ENCODE measurements at places on chromosomes 12 and 14. TPM values are rescaled to one million over a fixed set of nuclear protein-coding genes. Genes with fewer than 3 reads are reported as not detected.

Gene IGF1
- not detected for total RNA-seq

Gene SLCO1B1
- total RNA-seq, result 0.37 TPM

Gene IL26
- not detected for total RNA-seq

Gene TARBP2
- 69.0 TPM for total RNA-seq

DNA sequence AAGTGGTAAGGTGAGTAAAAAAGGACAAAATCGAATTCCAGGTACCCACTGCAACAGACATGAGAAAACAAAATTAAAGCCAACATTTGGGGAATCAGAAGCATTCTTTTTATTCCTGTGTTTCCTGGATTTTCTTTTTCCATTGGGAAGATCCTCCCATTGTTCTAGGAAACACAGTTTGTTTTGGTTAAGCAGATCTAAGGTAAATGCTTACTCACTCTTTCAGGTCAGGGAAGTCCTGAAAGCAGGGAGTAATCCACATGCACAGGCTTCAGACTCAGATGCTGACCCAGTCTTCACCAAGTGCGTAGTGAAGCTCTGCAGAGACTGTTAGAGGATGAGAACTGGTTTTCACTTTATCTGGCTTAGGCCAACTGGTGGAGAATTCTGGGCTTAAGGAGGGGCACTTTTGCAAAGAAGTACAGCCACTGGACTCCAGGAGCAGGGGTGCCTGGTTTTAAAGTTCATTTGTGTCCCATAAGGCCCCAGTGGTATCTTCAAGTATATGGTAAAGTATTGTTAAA lies 57.7 kb downstream of the RPAP3 start:
- peaks cover 14% of the 10 kb centered on the region for H3K4me1 ChIP-seq
- no peak overlapping the region for H3K4me3 ChIP-seq
- no peaks in the 10 kb centered on the region for H3K27me3 ChIP-seq
- H3K36me3 ChIP-seq, result peaks cover 15% of the 10 kb centered on the region

DNA sequence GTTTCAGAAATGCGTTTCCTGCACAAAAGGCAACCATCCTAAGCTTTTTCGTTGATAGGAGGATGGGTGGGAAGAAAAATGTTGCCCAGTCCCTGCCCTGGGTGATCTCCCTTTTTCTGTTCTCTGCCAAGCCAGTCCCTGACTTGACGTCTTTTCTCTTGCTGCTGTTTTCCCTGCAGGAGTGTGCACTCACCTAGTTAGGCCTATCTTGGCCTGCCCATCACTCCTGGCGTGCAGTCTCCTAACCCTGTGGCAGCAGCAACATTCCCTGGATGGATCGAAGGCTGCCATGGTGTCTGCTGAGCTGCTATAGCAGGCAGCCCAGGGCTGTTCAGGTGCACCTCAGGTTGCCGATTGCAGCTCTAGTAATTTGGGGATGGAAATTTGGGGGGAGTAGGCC lies 1.2 kb downstream of the UNC119B start:
- H3K4me1 ChIP-seq, result peaks cover 26% of the 10 kb centered on the region
- no peak for DNase-seq
- H3K27ac ChIP-seq, result peak overlapping the region; percentile 64
- H3K4me3 ChIP-seq, result peak overlapping the region; percentile 79
- H3K36me3 ChIP-seq, result peaks cover 28% of the 10 kb centered on the region
- H3K27me3 ChIP-seq, result no peaks in the 10 kb centered on the region

DNA sequence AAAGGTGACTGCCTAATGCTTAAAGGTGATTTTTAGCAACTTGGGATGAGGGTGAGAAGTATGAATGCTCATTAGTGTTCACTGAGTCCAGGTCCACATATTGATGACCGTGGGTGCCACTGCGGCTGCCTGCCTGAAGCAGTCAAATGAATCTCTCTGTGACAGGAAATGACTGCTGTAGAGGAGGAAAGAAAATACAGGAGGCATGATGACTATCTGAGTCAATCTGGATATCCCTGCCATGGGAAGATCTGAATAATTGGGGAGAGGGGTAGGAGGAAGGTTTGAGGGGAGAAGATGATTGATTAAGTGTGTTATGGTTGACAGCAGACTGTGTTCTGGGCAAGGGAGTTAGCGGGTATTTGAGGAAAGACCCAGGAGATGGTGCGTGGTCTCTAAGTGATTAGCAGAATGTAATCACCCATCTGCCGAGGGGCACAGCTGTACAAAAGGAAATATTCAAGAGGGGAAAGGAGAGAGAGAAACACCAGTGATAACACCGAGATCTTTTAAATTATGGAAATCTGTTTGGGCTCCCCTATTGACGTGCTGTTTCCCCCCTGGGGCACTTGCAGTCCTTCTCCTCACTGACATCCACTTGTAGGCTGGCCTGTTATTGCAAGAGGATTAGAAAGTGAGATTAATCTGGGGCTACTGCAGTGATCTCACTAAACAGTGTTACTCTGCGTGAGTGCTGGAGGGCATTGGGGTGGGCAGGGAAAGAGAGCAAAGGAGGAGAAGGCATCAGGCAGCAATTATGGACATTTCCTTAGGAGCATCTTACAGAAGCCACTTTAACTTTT lies 97.7 kb downstream of the AKAP6 start:
- H3K4me3 ChIP-seq, result no peak overlapping the region
- no peak for DNase-seq
- peaks cover 10% of the 10 kb centered on the region for H3K36me3 ChIP-seq
- H3K4me1 ChIP-seq, result peaks cover 24% of the 10 kb centered on the region
- no peaks in the 10 kb centered on the region for H3K27me3 ChIP-seq

DNA sequence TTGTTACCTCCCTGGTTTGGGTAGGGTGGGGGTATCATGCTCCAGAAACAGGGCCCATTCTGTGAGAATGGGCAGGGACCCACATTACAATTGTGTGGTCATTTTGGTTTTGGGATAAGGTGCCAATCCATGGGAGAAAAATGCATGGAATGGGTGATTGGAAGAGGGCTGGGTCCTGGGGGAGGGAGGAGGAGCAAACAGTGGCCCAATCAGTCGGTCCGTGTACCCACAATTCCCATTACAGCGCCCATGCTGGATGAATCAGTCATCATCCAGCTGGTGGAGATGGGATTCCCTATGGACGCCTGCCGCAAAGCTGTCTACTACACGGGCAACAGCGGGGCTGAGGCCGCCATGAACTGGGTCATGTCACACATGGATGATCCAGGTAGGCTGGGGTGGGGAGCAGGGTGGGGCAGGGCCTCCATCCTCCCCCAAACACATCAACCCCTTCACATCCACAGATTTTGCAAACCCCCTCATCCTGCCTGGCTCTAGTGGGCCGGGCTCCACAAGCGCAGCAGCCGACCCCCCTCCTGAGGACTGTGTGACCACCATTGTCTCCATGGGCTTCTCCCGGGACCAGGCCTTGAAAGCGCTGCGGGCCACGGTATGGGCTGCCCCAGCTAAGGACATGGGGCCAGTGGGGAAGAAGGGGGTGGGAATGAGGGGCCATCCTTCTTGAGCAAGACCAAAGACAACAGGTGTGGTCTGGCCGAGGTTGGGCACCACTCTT lies 3.6 kb upstream of the TPI1 start:
- H3K27me3 ChIP-seq, result no peaks in the 10 kb centered on the region
- peaks cover 63% of the 10 kb centered on the region for H3K36me3 ChIP-seq
- H3K4me3 ChIP-seq, result no peak overlapping the region
- H3K27ac ChIP-seq, result peak overlapping the region; percentile 55
- no peak for DNase-seq

DNA sequence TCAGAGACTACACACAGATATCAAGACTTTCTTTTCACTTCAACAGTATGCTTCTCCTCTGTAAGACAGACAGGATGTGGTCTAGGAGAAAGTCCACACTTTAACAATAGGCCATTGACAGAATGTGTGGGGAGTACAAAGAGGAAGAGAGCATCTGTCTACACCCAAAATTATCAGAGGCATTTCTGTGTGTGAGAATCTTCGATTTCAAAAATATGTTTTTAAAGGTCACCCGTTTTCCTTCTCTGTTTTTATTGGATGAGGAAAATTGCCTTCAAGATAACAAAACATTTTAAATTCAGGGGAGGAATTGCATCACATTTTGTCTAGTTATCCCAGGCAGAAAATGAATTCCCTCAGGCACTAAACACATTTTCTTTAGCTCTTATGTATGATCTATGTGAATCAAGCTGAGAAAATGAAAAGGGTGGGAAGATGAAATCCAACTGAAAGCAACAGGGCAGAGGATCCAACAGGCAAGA lies 16.4 kb downstream of the NAV3 start:
- H3K27ac ChIP-seq, result no peak overlapping the region
- no peaks in the 10 kb centered on the region for H3K36me3 ChIP-seq
- no peaks in the 10 kb centered on the region for H3K27me3 ChIP-seq
- H3K4me1 ChIP-seq, result peaks cover 4% of the 10 kb centered on the region
